Left renal pelvis (tissue), 4 donors: ENCODE measurements at places on chromosomes 11 and 22. TPM values are rescaled to one million over a fixed set of nuclear protein-coding genes. Genes with fewer than 3 reads are reported as not detected.

OR51B2 gene
- not detected for polyA plus RNA-seq

SPDYC gene
- not detected for polyA plus RNA-seq

GAL3ST3 gene
- 4.9 TPM for polyA plus RNA-seq

BATF2 gene
- 2.9 TPM for polyA plus RNA-seq

SHANK3 gene
- 25.3 TPM for polyA plus RNA-seq

TEX54 gene
- 0.32 TPM for polyA plus RNA-seq

SCO2 gene
- polyA plus RNA-seq, result 0.83 TPM

COX8A gene
- polyA plus RNA-seq, result 194 TPM

ZBED5 gene
- polyA plus RNA-seq, result 130 TPM

PYGM gene
- polyA plus RNA-seq, result 1.3 TPM

GGA1 gene
- polyA plus RNA-seq, result 78.9 TPM

LPXN gene
- polyA plus RNA-seq, result 8.0 TPM

KCNK4 gene
- polyA plus RNA-seq, result not detected

DNA sequence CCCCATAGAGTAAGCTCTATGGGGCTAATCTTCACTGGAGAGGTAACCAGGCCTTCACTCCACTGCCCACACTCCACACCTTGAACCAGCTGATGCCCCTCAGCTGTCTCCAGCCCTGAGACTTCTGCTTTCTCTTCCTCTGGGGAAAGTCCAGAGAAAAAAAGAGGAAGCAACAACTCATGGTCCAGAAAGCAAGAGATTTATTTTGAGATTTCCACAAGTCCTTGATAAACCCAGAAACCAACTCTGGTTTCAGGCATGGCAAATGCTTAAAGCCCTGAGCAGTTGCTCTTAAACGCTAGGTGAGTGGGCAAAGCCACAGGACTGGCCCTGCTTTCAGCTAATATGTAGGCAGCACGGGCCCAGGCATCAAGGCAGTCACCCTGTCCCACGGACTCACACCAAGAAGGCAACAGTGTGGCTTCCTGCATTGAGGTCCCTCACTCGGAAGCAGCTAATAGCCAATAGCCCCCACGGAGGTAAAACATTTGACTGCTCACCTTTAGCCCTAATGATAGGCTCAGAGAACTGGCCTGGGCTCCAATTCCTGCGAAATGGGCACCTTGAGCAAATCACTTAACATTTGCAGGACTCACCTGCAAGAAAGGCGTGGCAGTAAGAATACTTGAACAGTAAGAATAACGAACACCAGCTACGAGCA, 4.3 kb downstream of the CYB561A3 start:
- no peak for DNase-seq

DNA sequence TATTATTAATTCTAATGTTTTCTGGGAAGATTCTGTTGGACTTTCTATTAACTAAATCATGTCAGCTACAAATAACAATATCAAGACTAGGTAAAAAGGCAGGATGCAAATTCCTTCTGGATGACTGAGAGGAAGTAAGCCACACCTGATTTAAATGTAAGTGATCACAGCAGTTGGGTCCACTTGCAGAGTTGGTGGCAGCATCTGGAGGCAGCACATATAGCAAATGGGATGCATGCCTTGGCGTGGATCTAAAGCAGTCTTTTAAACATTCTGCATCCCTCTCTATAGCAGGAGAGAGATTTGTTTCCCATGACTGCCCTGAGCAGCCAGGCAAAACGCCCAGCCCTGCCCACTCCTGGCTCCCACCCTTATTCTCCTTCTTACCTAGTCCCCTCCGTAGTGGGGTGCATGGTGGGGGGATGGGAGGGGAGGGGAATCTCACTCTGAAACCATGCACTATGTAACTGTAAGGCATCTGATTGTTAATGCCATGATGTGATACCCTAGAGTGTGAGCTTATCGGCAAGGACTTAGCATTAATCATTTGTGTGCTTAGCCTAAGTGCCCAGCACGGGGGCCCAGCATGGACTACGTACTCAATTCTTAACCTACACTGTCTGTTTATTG, 130.3 kb downstream of the EFCAB6 start:
- no peak for DNase-seq

- DNase-seq, result no peak
Measured at GRCh38 chr11:111814557-111815320, 48.5 kb upstream of the PPP2R1B start.

GRCh38 chr11:126112547-126112946, 49.9 kb upstream of the CDON start:
- no peak for DNase-seq

DNA sequence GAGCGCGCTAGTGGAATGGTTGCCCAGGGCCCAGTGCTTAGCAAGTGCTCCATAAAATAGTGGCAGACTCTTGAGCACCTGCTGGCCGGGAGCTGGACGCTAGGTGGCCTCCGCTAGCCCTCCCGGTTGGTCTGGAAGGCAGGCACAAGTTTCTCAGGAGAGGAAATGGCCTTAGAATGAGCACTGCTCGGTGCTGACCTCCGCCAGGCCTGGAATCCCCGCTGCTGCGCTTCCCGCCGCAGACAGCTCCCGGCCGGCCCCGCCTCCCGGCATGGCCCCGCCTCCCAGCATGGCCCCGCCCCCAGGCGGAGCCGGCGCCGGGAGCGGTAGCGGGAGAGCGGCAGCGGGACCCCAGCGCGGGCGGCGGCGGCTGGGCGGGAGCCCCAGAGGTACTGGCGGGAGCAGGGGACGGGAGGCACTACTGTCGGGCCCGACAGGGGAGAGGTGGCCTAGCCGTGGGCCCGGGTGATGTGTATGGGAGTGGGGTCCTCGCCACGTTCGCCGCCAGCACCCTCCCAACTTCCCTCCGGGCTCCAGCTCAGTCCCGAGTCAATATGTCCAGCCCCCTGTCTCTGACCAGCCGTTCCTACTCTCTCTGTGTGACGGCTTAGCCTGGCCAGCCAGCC, at the start of gene SIPA1:
Gene SIPA1 (plus strand): TSS at position 308 of the 626 bp plus-strand sequence. CDS start 2,821 bp downstream, outside the sequence.
- peak; percentile 72 for DNase-seq

GRCh38 chr11:64245401-64245796, 1.3 kb downstream of the PPP1R14B start:
- no peak for DNase-seq

GRCh38 chr22:49915610-49916009, 2.6 kb downstream of the ALG12 start:
- no peak for DNase-seq

GRCh38 chr11:65636108-65637031, 1.5 kb upstream of the SIPA1 start:
- no peak for DNase-seq

DNA sequence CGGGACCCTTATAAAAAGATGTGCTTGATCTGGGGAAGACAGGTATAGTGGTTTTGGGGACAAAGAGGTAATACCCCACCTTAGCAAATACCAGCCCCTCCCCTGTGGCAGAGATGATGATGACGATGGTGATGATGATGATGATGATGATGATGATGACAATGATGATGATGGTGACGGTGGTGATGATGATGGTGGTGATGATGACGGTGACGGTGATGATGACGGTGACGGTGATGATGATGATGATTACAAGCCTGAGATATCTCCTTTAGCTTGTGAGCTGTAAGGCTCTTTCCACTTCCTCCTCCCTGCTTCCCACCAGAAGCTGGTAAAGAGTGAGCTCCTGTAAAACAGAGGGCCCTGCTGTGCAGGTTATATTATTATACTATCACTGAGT, 89.5 kb upstream of the TMEM45B start:
- no peak for DNase-seq

DNA sequence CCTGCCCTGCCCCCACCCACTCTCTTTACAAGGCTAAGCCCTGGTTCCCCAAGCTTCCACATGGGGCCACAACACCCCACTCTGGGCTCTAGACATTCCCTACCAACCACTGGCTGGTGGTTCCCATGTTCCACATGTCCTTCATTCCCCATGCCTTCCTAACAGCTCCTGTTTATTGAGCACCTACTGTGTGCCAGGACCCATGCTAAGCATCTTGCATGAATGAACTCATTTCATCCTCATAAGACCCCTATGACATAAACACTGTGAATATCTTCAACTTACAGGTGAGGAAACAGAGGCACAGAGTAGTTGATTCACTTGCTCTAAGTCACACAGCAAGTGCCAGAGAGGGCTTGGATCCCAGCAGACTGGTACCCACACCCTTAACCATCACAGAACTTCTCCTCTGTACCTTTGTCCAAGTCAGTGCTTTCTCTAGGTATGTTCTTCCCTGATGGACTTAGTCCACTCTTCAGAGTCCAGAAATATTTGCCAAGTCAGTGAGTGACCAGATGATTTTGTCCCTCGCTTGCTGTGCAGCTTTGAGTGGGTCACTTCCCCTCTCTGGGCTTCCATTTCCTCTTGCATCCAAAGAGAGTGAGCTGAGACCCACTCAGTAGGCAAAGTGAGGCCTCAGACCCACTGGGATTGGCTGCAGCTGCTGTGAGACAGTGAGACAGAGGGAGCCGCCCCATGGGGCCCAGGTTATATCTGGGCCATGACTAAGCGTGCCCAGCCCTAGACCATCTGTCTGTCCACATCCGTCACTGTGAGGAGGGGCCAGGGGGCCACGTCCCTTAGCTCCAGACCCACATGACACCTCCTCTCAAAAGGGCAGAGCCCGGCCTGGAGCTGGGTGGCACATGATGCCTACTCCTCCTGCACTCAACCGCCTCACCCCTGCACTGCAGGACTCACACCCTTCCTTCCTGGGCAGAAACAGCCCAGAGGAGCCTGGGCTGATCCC, 132.4 kb downstream of the MN1 start:
- no peak for DNase-seq

DNA sequence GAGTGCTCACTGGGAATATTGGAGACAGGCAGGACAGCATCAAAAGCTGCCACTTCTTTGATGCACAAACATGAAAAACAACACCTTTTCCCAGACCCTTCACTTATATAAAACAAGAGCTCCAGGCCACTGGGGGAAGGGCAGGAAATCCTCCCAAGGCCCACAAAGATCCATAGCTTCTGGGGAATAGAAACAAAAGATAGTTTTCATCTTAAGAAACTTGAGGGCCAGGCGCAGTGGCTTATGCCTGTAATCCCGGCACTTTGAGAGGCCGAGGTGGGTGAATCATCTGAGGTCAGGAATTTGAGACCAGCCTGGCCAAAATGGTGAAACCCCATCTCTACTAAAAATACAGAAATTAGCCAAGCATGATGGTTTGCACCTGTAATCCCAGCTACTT, 15.3 kb downstream of the RTL6 start:
- DNase-seq, result no peak

GRCh38 chr11:44275241-44275640, 34.7 kb downstream of the ALX4 start:
- no peak for DNase-seq

DNA sequence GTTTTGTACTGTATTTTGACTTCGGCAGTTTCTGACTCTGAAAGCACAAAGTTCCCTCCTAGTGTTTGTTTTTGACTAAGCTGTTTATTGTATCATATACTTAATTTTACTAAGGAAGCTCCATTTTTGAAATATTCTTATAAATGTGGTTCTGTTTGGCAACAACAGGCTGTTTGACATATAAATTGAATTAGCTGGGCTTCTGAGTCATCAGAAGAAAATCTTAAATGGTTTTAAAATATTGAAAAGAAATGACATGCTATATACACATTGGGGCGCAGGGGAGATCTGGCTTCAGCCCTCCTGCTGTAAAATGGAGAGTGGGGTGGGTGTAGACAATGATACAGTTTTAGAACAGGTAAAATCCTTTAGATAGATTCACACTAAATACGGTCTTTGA, 38.6 kb downstream of the SHISA8 start:
- DNase-seq, result no peak

DNA sequence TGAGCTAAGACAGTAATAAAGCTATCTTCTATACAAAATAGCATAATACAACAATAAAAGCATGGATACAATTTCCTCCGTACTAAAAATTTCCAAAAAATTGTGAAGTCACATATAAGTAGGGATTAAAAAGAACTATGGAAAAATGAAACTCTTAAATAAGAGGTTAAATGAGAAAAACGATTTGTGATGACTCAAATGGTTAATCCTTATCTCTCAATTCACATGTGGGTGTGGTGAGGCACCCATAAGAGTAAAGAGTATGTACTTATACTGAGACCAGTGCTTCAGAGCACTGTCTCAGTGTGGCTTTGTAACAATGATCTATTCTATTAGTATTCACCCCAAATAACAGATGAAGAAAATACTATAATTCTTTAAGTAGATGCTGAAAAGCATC, 25.0 kb upstream of the CCDC34 start:
- DNase-seq, result no peak
